NCI-H2107 (cell line): ENCODE measurements at places on chromosomes 6 and 20.

GRCh38 chr6:95660544-95660943 is 83.2 kb downstream of the MANEA start:
- DNase-seq, result no peak

DNA sequence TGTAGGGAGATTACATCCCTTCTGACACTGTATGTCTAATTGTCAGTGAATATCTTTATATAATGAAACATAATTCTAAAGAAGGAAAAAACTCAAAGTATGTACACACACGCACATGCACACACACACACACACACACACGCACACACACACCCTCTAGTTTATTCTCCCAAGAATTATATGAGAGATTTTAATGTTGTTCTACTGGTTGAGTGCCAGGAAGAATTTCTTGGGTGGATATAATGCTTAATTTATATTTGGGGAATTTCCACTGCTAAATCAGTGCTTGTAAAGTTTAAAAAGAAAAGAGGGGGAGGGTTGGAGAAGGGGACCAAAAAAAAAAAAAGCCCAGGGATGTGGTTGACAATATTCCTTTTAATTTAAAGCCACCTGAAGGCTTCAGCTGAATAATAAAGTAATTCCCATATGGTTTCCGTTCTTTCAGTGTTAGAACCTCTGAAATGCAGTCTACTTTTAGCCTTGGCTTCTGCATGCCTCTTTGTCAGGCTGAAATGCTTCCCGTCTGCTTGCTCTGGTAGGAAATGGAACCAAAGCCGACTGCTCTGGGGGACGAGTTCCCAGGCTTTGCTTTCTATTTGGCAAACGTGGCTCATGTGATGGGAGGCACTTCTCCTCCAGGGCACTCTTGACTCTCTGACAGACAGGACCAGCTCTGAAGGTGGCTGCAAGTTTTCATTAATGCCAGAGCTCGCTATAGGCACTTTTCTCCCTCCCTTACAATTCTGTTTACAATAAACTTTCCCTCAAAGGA is 225.4 kb downstream of the PRL start:
- no peak for DNase-seq

- DNase-seq, result no peak
Observed at GRCh38 chr6:44202972-44203750, 13.6 kb upstream of the MYMX start.

GRCh38 chr6:106249658-106250057 is 75.9 kb downstream of the ATG5 start:
- no peak for DNase-seq

GRCh38 chr6:156359912-156360311 is 417.3 kb upstream of the ARID1B start:
- no peak for DNase-seq

GRCh38 chr6:48490658-48491057 is 379.7 kb upstream of the PTCHD4 start:
- no peak for DNase-seq

- no peak for DNase-seq
Observed at GRCh38 chr20:6014017-6014416, 39.8 kb downstream of the LRRN4 start.

DNA sequence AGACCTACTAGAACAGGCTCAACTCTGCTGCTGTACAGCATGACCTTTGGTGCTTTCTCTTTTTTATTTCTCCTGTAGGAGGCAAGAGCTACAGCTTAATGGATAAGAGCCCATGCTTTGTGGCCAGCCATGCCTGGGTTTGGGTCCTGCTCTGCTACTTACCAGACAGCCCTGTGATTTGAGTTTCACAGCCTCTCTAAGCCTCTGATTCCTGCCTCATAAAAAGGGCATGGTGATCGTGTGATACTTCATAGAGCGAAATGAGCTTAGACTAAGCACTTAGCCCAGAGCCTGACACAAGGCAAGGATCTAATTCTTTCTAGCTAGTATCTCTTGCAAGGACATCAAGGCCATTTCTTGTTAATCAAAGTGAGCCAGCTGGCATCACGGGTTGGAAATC is 19.3 kb upstream of the PDE7B start:
- DNase-seq, result no peak

DNA sequence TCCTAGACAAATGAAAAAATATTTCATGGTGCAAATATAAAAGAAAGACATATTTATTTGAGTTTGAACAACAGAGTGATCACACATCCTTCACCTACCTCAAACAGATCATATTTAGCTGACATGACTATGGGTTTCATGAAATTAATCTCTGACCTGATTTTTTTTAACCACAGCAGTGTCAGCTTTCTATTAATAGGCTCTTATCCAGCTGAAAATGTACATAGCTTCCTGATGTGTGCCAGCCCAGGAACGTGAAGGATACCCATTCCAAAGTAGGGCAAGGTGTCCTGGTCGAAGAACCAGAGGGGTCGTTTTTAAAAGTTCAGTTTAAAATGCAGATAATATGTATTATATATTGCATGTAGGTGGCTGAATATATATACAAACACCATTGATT is 19.8 kb downstream of the TRDN start:
- no peak for DNase-seq

DNA sequence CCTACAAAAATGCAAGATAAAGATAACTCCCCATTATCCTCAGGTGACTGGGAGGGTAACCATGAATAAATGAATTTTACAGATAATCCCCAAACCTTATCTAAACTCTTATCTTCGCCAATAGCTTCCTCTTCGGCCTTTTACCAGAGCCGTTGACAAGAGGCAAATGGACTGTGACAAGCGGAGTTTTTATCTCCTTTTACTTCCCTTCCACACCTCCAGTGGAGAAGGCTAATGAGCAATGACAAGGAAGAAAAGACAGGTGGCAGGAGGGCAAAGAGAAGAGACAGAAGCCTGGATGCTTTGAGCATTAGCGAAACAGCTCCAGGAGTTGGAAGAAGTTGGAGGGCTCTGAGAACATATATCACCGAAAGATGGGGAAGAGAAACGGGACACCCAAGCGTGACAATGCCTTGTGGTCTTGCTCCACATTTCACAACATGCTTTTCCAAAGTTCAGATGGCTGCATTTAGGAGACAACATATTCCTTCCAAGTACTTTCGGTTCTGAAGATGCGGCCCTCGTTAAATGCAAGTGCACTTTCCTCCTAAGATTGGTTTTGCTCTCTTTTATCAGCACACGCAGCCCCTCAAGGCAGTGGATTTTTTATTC is 69.2 kb downstream of the PRDM1 start:
- DNase-seq, result no peak

GRCh38 chr20:60950561-60950960 is 301.5 kb upstream of the CDH4 start:
- DNase-seq, result no peak

- no peak for DNase-seq
Observed at GRCh38 chr20:31560746-31561598, 44.1 kb upstream of the ID1 start.

DNA sequence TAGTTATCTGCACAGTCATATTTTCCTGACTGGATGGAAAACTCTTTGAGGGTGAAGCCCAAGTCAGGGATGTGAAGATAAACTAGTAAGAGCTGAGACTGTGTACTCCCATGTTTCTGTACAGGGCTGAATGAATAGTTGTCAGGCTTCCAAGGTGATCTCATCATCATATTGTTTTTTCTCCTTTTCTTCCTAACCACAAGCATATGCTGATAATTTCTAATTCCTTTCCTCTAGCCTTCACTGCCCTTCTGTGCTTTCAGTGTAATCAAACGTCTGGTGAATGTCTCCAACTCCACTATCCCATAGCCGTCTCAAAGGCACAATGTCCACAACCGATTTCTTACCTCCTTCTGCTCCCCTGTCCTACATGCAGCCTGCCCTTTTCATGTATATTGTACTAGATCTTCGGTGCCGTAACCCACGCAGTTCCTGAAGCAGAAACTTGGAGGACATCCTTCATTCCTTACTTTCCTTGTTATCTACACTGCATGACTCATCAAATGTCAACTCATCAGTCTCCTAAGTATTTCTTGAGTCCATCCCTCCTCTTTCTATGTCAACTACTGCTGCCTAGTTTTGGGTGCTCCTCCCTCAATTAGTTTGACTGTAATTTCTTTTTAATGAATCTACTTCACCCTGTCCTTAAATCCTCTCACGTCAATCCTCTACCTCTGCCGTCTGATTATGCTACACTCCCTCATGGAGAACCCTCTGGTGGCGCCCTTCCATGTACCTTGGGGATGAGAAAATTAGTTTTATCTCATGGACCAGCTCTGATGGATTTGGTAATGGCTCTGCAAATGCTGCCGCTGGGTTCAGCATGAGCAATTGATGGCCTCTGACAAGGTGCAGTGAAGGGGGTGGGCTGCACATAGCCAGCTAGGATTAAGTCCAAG is 21.9 kb downstream of the NCOA7 start:
- no peak for DNase-seq

- no peak for DNase-seq
Observed at GRCh38 chr6:136726837-136727557, 65.3 kb downstream of the MAP3K5 start.

- DNase-seq, result no peak
Observed at GRCh38 chr20:44501448-44501847, 20.4 kb downstream of the SERINC3 start.

DNA sequence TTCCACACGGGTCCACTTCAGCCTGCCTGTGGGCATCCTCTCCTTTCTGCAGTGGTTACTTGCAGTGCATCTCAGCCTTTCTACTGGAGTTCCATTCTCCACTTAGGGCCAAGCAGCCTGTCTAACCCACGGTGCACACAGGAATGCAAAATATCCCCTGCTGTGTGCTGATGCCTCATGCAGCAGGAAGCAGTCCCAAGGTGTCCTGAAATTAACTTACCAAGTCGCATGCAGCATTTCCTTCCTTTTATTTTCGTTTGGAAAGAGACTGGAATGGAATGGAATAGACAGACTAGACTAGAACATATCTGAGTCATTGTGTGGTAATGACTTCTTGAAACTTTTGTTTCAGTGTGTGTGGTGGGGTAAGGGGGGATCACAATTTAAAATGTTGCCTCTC is 25.9 kb upstream of the FOXQ1 start:
- DNase-seq, result no peak

GRCh38 chr20:663315-664090 is 10.5 kb upstream of the SRXN1 start:
- DNase-seq, result no peak

- no peak for DNase-seq
Observed at GRCh38 chr6:169162752-169163407, 90.8 kb downstream of the THBS2 start.

DNA sequence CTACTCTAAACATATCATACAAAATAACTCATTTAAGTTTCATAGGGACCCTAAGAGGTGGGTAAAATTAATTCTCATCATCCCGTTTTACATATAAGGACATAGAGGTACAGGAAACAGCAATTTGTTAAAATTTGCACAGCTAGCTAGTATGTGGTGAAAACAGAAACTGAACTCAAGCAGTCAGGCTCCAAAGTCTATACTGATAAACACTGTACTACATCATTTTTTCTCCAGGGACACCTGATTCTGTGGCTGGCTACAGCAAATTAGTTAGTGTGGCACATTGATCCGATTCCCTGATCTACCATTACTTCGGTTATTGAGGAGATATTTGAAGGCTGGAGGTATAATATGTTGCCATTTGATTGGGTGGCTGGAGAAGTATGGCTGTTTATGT is 36.2 kb upstream of the E2F3 start:
- no peak for DNase-seq

GRCh38 chr6:99712519-99712918 is 105.9 kb downstream of the PRDM13 start:
- DNase-seq, result no peak

DNA sequence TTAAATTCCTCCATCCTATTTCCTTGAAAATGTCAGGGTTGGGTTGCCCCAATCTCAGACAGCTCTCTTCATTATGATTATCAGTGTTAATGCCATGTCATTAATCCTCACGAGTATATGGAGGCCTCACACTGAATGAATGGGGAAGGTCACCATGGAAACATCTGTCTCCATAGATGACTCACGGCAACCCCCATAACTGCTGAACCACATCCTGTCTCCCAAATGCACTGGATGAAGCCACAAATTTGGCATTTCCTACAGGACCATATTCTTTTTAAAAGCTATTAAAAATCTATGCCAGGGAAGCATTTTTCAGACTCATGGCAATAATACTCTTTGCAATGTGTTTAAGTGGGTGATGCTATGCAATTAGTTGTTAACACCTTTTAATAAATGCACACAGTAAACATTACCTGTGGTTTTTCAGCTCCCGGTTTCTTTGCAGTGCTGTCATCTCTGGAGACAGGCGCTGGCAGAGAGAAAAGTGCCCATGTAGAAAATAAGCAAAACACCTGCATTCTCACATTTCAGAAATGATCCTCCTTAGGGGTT is 80.1 kb upstream of the PTPRK start:
- no peak for DNase-seq

DNA sequence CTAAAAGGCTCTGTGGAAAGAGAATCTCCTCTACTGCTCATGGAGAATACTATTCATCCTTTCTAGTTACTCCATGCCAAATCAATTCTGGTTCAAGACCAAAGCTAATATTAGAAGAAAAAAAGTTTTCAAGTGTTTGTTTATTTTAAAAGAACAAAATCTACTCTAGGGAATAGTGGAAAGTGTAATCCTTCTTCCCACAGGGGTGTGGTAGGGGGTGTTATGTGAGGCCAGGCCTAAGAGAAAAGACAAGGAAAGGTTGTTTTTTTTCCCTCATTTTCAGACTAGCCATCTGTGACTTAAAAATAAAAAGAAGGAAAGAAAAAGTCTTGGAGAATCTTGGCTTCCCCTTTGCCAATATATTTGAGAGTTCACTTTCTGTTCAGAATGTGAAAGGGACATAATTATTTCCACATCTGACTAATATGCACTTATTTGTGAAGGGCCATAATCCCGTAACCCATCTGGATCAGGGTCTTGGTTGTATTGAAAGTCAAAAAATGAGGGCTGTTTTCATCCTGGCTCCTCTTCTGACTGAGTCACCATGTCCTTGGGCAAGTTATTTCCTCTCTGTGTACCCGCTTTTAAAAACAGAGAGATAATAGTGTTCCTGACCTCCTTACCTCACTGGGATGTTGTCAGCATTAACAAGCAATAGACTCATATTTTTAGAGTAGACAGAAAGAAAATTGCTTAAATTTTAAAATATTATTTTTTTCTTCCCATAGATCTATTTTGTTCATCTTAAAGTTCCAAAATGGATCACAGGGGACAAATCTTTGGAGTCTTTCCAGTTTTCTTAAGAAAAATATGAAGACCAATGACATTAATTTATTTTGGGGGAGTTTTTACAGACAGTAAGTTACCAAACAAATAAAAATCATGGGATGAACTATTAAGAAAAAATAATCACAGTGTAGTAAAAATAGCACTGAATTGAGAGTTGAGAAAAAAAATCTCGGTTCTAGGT is 233.7 kb downstream of the IBTK start:
- no peak for DNase-seq

DNA sequence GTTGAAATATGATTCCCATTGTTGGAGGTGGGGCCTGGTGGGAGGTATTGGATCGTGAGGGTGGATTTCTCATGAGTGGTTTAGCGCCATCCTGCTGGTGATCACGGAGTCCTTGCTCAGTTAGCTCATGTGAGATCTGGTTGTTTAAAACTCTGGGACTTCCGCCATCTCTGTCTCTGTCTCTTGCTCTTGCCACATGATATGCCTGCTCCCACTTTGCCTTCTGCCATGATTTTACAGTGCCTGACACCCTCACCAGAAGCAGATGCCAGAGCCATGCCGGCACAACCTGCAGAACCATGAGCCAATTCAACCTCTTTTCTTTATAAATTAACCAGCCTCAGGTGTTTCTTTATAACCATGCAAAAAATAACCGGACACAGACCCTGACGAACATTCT is 44.7 kb upstream of the ZFP64 start:
- no peak for DNase-seq

- DNase-seq, result no peak
Observed at GRCh38 chr6:12381587-12381986, 91.4 kb downstream of the EDN1 start.

- no peak for DNase-seq
Observed at GRCh38 chr6:27532820-27533538, 60.1 kb upstream of the ZNF184 start.
